Tongue (tissue), 3 donors: ENCODE measurements at places on chromosomes 4 and X. TPM values are rescaled to one million over a fixed set of nuclear protein-coding genes. Genes with fewer than 3 reads are reported as not detected.

The TENM3 gene
- 62.0 TPM for total RNA-seq

The TRO gene
- 47.0 TPM for total RNA-seq

The FRG2 gene
- not detected for total RNA-seq

The NXF2 gene
- total RNA-seq, result not detected

The FAT4 gene
- 81.5 TPM for total RNA-seq

The TCEAL9 gene
- 97.0 TPM for total RNA-seq

The CCSER1 gene
- 19.9 TPM for total RNA-seq

The PDZD4 gene
- total RNA-seq, result 4.1 TPM
